ENCODE measurements at places on chromosomes 7 and 10. TPM values are rescaled to one million over a fixed set of nuclear protein-coding genes. Genes with fewer than 3 reads are reported as not detected.

The SNX10 gene
- total RNA-seq: 2.4 TPM

The SLC29A4 gene
- 23.4 TPM for total RNA-seq

- DNase-seq: no peak
Measured at GRCh38 chr7:30163231-30163894, 28.6 kb downstream of the MTURN start.

The SPDYE18 gene
- 0.42 TPM for total RNA-seq

GRCh38 chr7:55100544-55101327 is 81.9 kb downstream of the EGFR start:
- no peak for DNase-seq

GRCh38 chr7:33986951-33987947 is 81.9 kb downstream of the BMPER start:
- no peak for DNase-seq

GRCh38 chr10:129396021-129396722 is 70.9 kb upstream of the MGMT start:
- no peak for DNase-seq

GRCh38 chr7:76262683-76263402 is 39.6 kb upstream of the HSPB1 start:
- DNase-seq: peak; percentile 62

The ZNF679 gene
- not detected for total RNA-seq

DNA sequence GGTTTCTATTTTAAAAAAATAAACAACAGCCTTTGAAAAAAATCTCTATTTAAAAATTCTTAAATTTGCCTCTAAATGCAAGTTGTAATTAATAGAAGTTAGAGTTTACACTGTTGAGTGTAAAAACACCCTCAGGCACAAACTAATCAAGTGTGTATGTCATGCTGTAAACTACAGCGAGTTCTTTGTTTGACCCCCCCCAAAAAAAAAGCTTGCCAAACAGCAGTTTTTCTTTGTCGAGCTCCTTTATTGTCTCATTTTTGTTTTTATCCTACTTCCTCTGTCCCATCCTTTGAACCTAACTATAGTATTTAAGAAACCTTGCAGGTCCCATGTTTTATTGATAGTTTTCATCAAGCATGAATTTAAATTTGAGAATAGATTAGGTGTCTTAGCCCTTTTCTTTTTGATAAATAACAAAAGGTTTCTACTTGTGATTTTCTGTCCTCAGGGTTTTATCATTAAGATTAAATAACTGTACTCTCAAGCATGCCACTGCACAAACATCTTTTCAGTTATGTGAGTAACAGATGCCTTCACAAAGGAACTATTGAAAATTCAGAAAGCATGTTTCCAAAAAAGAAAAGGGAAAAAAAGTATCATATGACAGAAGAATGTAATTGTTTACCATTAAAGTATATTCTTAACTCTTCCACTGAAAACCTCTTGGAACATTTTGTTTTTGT is 176.0 kb downstream of the ARID5B start:
- no peak for DNase-seq

- no peak for DNase-seq
Measured at GRCh38 chr7:20744954-20745446, 41.7 kb downstream of the SP8 start.

The ADIRF gene
- total RNA-seq: 73.1 TPM

DNA sequence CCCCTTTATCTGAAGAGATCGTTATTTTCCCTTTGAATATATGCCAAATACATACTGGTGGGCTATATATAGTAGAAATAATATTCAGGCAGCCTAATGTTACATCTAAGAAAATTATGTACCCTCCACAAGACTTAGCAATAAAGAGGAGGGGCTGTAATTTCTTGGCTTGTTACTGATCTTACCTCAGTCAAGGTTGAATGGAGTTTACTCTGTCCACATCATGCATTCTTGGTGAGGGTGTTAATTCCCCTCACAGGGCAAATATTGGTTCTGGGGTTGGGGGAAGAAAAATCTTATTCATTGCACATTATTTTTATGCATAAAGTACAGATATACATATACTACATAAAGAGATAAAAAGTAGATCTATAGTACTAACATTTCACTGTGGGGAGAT is 145.8 kb upstream of the ANK3 start:
- no peak for DNase-seq

GRCh38 chr7:141945356-141945755 is 1.4 kb downstream of the CLEC5A start:
- no peak for DNase-seq

GRCh38 chr7:112484671-112485167 is 3.9 kb downstream of the LSMEM1 start:
- peak; percentile 18 for DNase-seq

DNA sequence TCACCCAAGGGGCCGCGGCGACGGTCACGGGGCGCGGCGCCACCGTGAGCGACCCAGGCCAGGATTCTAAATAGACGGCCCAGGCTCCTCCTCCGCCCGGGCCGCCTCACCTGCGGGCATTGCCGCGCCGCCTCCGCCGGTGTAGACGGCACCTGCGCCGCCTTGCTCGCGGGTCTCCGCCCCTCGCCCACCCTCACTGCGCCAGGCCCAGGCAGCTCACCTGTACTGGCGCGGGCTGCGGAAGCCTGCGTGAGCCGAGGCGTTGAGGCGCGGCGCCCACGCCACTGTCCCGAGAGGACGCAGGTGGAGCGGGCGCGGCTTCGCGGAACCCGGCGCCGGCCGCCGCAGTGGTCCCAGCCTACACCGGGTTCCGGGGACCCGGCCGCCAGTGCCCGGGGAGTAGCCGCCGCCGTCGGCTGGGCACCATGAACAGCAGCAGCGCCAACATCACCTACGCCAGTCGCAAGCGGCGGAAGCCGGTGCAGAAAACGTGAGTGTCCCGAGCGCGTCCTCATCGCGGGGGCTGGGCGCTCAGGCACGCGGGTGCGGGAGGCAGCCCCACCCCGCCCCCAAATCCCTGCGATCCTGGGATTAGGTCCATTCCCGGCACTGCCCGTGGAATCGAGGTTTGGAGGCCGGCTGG is 509 bp downstream of the AHR start:
- DNase-seq: peak; percentile 49

Data from left colon (tissue), 2 donors.